ENCODE measurements at places on chromosomes 5 and 9.
A peak's percentile ranks its signal among the peaks of the same experiment; 100 is the strongest.

- DNase-seq: no peak
Observed at GRCh38 chr5:38755181-38755580, 90.6 kb upstream of the OSMR start.

GRCh38 chr5:10619649-10620048 lies 55.8 kb downstream of the ANKRD33B start:
- no peak for DNase-seq

DNA sequence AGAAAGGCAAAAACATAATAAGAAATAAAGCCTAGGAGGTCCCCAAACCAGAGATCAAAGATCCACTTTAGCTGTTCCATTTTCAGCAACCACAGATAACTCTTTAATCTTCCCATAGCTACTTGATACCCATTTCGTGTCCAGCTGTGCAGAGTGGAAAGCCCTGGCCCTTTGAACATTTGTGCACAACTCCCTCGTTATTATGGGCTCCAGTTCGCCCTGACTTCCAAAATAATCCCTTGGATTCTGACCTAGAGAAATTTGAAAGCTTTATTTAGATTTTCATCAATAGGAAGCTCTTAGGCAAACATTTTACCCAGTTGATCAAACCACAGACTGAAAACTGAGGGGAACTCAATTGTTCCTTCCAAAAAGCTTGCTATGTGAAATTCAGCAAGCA lies 4.8 kb downstream of the MYOT start:
- no peak for DNase-seq

DNA sequence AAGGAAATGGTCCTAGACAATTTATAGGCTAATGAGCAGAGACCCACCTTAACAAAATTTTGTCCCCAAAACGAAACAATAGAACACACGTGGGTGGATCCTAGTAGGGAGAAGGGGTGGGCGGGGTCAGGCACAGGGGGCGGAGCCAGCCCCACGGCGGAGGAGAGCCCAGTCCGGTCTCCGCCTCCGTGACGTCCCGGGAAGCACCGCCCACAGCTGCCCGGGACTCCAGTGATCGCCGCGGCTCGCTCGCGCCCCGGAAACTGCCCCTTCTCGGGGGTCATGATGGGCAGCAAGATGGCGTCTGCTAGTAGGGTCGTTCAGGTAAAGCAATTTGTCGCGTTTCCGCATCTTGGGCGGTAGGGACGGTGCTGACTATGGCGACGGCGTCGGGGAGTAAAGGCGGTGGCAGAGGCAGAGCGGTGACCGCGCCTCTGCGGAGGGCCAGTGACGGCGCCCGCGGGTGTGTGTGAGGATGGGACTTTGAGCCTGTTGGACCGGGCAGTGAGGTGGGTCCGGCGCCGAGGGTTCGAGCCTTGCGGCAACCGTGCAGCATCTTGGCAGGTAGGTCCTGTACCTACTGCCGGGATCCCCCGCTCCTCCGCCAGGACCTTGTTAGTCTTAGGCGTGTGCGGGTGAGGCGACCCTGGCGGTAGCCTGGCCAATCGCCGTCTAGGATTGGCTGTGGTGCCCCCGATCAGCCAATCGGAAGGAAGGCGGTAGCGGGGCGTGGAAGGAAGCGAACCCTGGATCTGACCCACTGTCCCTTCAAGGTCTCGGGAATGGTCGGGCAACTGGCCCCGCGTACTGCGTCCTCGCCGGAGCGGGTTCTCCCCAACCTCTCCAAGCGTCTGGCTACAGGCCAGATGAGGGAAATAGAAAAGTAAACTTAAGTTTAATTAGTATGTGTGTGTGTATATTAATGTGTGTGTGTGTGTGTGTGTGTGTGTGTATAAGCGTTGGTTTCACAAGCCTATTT lies 16.8 kb upstream of the CDK7 start:
- DNase-seq: peak; percentile 90

DNA sequence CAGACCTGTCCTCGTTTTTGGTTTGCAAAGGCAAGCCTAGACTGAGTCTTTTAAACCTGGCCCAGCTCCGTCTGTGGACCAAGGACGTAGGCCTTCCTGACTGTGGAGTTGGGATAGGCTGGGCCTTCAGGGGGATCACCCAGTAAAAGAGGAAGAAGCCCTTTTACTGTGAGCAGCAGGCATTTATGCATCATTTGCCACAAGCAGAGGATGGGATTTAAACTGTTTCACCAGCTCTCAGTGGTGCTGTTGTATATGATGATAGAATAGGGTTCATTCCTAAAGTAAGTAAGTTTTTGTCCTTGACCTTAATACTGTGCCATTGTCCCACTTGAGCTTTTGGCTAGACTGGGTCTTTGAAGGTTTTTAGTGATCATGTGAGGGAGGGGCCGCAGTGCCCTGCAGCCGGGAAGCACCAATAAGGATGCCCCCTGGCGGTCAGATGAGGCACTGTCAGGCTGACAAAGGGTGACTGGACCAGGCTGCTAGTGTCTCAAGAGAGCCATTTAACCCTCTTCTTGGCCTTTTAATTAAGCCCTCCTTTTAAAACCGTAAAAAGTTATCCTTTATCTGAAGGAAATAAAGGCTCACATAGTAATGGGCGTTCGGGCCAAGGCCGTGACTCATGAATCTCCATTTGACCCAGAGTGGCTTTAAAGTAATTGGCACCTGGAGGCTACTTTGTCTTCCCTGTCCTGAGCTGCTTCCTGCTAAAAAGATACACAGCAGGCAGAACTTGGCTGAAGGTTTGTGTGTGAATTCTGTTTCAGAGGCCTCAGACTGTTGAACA lies 74.0 kb downstream of the UBAP1 start:
- peak; percentile 18 for DNase-seq

- no peak for DNase-seq
Observed at GRCh38 chr5:110414360-110414759, 312.1 kb downstream of the TMEM232 start.

- DNase-seq: no peak
Observed at GRCh38 chr5:142971303-142972013, 201.3 kb downstream of the ARHGAP26 start.

GRCh38 chr5:132493241-132493640 lies 2.7 kb upstream of the IRF1 start:
- no peak for DNase-seq

DNA sequence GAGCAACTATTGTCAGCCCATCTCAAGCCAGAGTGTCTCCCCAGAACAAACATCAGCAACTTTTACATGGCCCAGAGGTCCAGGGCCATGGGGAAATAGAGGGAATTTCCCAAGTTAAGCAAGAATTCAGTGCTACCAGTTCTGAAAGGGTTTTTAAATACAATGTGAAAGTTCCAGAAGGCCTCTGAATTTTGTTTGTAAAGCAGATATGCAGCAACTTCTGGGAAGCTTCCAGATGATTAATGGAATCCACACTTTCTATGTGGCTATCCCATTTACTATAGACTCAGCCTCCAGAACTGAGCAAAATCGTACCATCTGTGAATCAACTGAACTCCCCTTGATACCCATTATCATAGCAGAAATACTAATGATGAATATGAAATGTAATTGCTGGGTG lies 93.8 kb downstream of the FEM1C start:
- DNase-seq: no peak

DNA sequence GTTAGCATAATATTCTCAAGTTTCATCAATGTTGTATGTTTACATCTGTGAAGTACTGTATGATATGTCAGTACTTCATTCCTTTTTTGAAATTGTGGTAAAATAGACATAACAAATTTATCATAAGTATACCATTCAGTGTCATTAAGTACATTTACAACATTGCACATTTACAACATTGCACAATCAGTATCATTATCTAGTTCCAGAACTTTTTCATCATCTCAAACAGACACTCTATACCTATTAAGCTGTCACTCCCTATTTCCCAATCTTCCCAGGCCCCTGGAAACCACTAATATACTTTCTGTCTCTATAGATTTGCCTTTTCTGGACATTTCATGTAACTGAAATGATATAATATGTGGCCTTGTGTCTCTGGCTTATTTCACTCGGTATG lies 75.1 kb upstream of the ATG10 start:
- DNase-seq: no peak

- no peak for DNase-seq
Observed at GRCh38 chr9:130522233-130522808, 57.1 kb upstream of the FUBP3 start.

GRCh38 chr9:135079018-135079417 lies 8.4 kb upstream of the OLFM1 start:
- DNase-seq: no peak

GRCh38 chr5:3025392-3025791 lies 273.9 kb upstream of the IRX2 start:
- no peak for DNase-seq

- DNase-seq: no peak
Observed at GRCh38 chr9:34363619-34364351, 12.9 kb downstream of the MYORG start.

DNA sequence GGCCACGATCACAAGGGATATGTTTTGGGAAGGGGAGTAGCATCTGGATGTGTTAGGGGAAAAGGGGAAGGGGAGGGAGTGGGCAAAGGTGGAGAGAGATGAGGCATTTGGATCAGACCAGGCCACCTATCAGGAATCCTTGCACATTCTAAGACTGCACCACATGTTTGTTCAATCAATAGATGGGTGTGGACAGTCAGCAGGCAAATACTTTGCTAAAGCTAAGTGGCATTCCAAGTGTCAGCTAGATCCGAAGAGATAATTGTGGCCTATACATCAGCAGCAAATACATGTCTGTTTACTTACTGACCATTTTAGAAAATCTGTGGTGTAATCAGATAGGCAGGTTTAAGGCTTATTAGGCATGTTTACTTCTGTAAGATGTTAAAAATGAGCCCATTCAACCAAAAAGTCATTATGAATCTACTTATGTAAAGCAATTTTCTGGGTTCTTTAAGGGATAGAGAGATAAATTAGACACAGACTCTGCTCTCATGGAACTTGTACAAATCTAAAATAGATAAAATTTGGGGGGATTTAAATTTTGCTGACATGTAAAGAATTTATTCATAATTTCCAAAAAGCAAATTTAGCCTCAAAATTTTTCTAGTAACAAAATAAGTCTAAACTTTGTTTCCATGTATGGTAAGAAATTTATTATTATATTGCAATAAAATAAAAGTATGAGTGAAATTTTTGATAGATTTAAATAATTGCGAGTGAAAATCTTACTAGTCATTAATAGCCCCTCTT lies 107.3 kb downstream of the SNCAIP start:
- DNase-seq: no peak

- no peak for DNase-seq
Observed at GRCh38 chr9:38278457-38278856, 114.0 kb upstream of the ALDH1B1 start.

DNA sequence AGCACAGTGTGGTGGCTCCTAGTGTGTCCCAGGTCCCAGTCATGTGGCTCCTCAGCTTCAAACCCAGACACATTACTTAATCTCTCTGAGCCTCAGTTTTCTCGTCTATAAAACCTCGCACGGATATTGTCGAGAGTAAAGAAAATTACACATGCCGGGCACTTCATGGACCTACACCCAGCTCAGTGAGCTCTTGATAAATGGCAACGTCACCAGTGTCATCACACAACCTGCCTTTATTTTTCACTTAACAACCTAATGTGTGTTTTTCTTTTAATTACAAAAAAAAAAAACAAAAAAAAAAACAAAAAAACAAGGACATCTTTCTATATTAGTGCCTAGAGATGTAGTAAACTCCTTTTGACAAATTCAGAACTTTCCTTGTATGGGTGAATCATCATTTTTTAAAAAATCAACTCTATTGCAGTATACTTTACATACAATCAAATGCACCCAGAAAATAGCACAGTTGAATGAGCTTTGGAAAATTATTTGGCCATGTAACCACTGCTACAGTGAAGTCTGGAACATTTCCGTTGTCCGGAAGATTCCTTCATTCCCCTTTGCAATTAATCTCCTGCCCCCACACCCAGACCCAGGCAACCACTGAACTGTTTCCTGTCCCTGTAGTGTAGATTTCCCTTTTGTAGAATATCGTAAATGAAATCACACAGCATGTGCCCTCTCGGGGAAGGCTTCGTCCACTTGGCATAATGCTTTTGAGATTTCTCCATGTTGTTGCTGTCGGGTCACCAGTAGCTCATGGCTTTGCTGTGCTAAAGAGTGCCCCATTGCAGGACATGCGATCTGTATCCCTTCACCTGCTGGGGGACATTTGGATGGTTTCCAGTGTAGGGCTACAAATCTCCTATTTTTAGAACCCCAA lies 100.4 kb upstream of the LARP1 start:
- DNase-seq: no peak

- no peak for DNase-seq
Observed at GRCh38 chr5:88722546-88723073, 160.4 kb downstream of the MEF2C start.

GRCh38 chr5:81310402-81311063 lies 9.1 kb downstream of the ZCCHC9 start:
- no peak for DNase-seq

GRCh38 chr9:95147452-95148207 lies 169.9 kb downstream of the FANCC start:
- DNase-seq: no peak

- peak; percentile 22 for DNase-seq
Observed at GRCh38 chr9:71806901-71807307, 38.6 kb upstream of the CEMIP2 start.

DNA sequence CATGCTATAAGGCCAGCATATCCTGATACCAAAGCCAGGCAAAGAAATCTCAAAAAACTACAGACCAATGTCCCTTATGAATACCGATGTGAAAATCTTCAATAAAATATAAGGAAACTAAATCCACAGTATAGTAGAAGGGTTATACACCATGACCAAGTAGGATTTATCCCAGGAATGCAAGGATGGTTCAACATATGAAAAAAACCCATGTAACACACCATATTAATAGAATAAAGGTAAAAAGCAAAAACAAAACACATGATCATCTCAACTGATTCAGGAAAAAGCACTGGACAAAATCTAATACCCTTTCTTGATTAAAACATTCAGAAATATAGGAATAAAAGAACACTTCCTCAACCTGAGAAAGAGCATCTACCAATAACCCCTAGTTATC lies 6.1 kb downstream of the FBXL17 start:
- no peak for DNase-seq

GRCh38 chr5:112208699-112209615 lies 210.1 kb downstream of the EPB41L4A start:
- DNase-seq: no peak

GRCh38 chr5:23305055-23305454 lies 202.4 kb upstream of the PRDM9 start:
- DNase-seq: no peak

GRCh38 chr5:148471379-148471778 lies 87.6 kb downstream of the FBXO38 start:
- DNase-seq: no peak

DNA sequence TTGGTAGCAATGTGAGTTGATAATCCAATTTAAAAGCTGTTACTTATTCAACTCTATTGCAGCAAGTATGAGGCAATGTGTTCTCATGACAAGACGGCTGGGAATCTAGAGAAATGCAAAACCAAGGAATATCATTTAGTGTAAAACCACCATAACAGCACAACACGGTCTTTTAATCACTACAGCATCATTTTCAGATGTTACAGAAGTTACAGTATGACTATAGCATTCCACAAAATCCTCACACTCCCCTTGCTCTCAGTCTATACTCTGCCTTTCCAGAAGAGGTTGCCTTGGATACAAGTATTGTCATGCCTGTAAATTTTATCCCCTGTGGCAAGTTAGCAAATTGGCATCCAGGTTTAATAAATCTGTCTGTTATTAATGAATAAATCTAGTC lies 28.6 kb upstream of the TAS2R1 start:
- DNase-seq: no peak
